ENCODE measurements at places on chromosomes 13 and 19.

GRCh38 chr19:41597600-41598041 lies 21.7 kb downstream of the CEACAM21 start:
- DNase-seq: peak; percentile 75

GRCh38 chr13:21871919-21872318 lies 201.0 kb downstream of the FGF9 start:
- DNase-seq: no peak

- no peak for DNase-seq
Observed at GRCh38 chr13:74466864-74467263, 332.7 kb upstream of the KLF12 start.

DNA sequence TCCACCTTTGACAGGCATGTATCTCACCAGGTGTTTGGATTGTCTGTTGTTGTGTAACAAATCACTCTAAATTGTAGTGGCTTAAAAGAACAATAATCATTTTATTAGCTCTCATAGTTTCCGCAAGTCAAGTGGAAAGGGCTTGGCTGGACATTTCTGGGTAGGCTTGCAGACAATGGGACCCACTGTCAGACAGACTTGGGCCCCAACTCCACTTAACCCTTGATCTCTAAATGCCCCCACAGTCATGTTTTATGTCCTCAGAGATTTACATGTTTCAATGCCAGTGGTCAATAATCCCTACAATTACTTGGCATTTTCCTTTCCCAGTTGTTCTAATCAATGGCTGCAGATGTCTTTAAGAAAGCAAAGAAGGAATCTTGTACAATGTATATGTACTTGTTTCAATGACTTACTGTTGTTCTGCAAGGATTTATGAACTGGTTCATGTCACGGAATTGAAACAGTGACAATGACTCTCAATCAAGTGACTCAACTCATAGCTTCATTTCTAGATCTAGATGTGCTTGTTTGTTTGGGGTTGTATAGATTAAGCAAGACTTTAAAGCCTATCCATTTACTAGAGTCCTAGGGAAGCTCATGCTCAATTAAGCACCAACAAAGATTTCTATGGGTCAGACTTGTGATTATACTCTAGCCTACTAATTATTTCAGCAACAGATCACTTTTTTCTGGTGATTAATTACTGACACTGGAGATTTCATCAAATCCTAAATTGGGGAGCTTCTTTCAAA lies 510.1 kb upstream of the NBEA start:
- no peak for DNase-seq

- DNase-seq: no peak
Observed at GRCh38 chr13:33050161-33050560, 33.9 kb downstream of the KL start.

All from activated CD8-positive, alpha-beta memory T cell treated with anti-CD3 and anti-CD28 coated beads, Interleukin-2, amount 50 U/mL, for 4 hours (primary cell).